Epithelial cell of esophagus (primary cell): ENCODE measurements at places on chromosomes 13 and 19.

DNA sequence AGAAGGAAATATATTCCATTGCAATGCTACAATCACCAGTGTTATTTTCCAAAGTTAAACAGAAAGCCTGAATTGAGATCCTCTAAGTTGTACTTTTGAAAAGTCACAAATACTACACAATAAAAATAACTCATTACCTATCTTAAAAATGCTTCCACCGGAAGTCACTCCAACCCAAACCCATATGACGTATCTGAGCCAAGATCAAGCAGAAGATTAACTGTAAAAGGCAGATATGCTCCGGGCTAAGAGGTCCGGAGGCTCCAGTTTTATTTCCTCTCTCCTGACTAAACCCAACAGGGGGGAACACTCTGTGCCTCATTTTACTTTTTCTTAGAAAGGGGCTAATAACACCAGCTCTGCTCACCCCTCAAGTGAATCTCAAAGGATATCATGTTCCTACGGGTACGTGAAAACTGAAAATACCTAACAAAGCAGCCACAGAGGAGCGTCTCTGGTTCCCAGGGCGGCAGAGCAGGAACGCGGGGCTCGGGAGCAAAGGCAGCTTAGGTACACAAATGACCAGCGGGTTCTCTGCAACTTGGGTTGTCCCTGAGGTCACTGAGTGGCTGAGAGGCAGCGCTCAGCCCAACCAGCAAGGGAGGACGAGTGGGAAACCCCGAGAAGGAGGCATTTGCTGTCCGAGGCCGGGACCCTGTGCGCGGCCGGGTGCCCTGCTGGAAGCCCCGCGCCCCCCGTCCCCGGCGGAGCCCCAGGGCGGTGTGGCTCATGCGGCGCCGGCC, 750 bp downstream of the RAB20 start:
- peak; percentile 16 for DNase-seq

DNA sequence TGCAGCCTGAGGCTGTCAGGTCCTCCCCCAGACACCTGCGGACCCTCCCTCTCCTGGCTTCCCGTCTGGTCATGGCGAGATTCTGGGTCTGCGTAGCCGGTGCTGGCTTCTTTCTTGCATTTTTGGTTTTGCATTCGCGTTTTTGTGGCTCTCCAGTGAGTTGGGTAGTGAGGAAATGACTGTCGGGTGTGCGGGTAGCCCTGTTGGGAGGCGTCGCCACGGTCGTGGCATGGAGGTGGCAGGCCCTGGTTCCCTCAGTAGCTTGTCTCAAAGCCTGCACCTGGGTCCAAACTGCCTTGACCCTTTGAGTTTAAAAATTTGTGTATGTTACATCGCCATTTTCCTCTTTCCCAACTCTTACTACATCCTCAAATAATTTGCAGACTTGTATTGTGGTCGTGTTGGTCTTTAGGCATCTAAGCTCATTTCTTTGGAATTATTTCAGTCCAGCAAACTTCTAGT, 344 bp downstream of the NHLRC3 start:
- DNase-seq = peak; percentile 35

- no peak for DNase-seq
Observed at GRCh38 chr13:97072297-97072696, 78.0 kb upstream of the OXGR1 start.

DNA sequence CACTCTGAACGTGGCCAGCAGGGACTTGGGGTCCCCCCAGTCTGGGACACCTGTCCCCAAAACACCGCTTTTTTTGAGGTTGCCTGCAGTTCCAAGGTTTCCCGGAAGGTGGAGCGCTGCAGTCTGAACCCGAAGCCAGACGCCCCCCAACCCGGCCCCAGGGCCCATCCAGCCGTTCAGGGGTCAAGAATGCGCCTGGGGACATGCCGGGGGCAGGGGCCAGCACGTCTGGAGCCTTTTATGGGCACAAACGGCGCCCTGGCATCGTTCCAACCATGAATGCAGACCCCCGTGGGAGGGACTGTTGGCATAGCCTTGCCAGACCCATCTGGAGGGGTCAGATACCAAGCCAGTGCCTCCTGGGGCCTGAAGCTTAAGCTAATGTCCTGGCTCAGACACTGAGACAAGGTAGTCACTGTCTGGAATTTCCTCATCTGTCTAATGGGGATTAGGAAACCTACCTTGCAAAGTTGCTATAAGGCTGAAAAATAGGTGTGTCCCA, 6.9 kb downstream of the S1PR5 start:
- DNase-seq = peak; percentile 91

DNA sequence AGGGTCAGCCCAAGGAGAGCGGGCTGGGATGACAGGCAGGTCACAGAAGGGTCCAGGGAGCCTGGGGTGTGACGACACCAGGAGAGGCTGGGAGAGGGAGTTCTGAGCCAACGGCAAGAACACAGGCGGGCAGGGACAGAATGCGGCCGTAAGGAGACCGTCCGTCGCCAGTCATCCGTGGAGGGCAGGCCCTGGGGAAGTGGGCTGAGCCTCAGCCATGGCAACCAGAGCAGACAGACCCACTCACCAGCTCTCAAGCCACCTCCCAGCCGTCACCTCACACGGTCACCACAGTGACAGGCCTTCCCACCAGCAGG, 3.7 kb upstream of the TMEM86B start:
- DNase-seq = no peak

- no peak for DNase-seq
Observed at GRCh38 chr19:16206637-16207036, 8.9 kb downstream of the AP1M1 start.

GRCh38 chr13:109704771-109705635, 81.4 kb downstream of the IRS2 start:
- peak; percentile 84 for DNase-seq

DNA sequence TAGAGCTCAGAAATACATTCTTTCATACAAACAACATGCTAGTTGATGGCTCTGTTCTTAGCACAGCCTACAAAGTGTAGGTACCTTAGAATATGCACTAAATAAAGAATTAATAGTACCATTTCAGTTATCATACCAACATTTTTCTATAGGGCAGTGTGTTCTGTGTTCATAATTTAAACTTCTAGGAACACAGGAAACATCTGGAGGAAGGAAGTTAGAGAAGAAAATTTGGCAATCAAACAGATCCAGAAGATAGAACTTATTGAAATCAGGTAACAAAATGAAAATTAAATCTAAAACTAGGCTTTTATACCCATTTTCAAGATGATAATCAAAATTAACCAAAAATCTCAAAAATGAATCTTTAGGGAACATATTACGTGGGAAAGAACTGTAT, 527.5 kb downstream of the DCT start:
- DNase-seq = no peak

DNA sequence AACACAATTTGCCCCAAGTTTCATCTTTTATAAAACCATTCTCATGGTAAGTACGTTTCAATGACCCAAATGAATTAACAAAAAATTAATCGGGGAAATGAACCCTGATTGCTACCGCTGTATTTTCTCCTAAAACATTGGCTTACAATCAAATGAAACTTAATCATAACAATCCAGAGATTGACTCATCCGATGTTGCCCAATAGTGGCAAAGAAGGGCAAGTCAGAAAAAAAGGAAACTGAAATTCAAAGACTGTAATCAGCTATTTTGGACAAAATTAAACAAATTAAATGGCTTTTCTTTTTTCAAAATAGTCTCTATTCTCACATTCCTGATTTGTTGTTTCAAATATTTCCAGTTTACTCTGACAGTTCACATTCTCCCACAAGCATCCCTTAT, 3.9 kb upstream of the ACOD1 start:
- peak; percentile 80 for DNase-seq

GRCh38 chr19:38270587-38271167, 6.3 kb downstream of the SPINT2 start:
- no peak for DNase-seq

GRCh38 chr13:93169980-93170379, 56.6 kb upstream of the GPC6 start:
- DNase-seq = peak; percentile 100

DNA sequence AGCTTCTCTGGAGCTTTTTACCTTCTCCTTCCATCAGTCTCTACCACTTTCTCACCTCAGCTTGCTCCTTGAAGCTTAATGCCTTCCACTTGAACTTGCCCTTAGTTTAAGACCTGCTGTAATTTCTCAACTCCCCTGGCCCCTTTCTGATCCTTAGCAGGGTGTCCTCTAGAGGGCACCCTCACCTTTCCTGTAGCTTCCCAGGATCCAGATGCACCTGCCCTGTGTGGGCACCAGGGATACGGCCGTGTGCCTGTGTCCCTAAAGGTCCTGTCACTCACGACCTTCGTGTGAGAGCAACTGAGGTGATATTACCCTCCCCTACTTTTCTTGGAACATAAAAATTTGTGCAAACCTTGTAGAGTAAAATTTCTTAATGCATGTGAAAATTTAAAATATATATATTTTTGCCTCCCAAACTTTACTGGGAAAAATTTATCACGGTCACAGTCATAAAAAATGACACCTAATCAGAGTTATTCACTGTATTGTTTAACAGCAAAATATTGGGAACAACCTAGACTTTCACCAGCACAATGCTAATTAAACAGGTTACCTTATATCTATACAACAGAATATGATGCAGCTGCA, 46.4 kb downstream of the PSG3 start:
- peak; percentile 77 for DNase-seq

GRCh38 chr13:79485014-79485811, 4.3 kb downstream of the NDFIP2 start:
- DNase-seq = peak; percentile 95

GRCh38 chr13:32984857-32985626, 31.2 kb upstream of the KL start:
- DNase-seq = peak; percentile 85

DNA sequence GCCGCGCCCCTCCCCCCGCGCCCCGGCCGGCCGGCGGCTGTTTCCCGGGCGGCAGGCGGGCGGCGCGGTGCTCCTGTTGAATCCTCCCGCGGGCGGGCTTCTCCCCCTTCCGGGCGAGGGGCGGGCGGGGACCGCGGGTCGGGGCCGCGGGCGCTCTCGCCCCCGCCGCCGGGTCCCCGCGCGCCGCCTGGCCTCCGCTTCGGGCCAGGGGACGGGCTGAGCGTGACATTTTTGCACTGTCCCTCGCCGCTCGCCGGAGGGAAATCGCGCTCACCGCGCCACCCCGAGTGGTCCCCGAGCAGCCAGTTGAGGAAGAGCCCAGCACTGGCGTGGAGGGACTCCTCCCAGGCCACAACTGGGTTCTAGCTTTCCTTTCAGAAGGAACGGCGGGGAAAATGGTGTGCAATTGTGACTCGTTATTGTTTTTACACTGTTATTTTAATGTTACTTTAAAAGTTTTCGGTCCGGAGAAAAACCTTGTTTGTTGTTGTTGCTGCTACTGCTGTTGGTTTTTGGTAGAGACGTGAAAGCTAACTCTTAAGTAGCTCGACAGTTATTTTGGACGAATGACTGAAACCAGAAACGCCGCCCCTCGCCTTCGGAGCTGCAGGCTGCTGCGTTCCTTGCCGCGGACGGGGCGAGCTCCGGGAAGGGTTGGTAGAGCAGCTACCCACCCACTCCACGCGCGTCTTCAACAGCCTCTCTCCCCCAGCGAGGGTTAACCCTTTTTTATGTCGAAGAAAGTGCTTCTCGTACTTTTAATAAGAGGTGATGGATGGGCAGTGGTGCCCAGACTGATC, 959 bp downstream of the PDS5B start:
- peak; percentile 52 for DNase-seq

DNA sequence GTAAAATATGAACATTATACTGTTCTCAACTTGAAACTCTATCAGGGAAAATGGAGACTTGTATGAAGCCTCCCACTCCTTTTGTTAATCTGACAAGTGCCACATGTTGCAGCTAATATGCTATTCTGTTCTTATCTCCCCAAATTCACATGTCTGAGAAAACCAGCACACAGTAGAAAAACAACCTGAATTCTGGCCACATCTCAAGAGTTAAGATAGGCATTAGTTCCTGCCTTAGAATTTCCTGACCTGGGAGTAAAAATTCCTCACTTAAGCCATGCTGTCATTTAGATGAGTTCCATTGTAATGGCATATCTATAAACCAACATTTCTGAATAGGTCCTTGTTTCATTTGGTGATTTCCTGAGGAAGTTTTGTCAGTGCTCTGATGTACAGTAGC, 1098.5 kb downstream of the EFNB2 start:
- no peak for DNase-seq

- peak; percentile 58 for DNase-seq
Observed at GRCh38 chr19:574658-575526, 2.5 kb downstream of the BSG start.

GRCh38 chr13:75055296-75055695, 426.7 kb downstream of the TBC1D4 start:
- peak; percentile 10 for DNase-seq

DNA sequence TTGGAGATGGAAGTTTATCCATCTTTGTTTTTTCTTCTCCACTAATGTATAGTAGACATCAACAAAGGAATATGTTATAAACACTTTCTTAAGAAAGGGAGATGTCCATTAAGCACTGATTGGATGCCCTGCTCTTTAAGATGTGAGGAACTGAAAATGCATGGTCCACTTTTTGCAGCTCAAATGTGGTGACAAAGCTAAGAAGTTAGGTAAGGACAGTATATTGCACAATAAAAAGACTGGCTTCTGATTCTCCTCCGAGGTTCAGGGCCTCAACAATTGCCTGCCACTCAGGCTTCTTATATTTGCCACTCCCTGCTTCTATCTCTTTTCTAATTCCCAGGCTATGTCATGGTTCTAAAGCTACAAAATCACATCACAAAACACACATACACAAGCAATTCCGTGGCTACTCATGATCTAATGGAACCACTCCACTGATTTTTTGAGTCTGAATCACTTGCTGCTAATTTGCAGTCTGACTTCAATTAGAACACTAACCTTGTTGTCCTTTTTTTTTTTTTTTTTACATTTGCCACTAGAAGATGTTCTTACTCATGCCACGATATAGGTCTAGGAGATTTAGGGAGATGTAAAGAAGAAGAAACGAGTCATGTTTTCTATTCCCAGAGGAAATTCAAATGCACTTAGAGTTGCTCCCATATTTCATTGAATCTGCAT, 29.6 kb upstream of the TNFSF11 start:
- DNase-seq = peak; percentile 20

DNA sequence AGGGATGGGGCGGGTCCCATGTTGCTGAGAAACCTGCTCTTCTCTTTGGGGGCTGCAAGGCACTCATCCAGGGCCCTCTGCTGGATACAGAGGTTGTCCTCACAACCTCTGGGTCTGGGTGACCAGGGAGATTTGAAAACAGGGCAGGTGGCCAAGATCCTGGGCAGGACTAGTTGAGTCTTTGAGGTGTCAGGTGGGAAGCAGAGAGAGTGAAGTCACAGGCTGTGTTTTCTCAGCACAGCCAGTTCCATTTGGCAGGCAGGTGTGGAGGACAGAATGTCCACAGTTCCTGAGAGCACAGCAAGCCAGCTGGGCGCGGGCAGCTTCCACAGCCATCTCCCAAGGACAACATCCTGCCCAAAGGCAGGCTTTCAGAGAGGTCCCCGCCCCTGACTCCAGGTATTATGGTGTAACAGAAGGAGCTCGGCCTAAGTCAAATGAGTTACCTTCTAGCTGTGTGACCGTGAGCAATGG, 118.8 kb downstream of the NUFIP1 start:
- DNase-seq = no peak

GRCh38 chr13:107807306-107808073, 407.8 kb downstream of the LIG4 start:
- no peak for DNase-seq
